ENCODE measurements at places on chromosomes 2 and 18. TPM values are rescaled to one million over a fixed set of nuclear protein-coding genes. Genes with fewer than 3 reads are reported as not detected.

CPS1 gene
- 1.7 TPM for total RNA-seq

CNTNAP5 gene
- total RNA-seq: not detected

CRYGC gene
- total RNA-seq: not detected

PIK3C3 gene
- 46.8 TPM for total RNA-seq

IL1R2 gene
- total RNA-seq: 35.6 TPM

Measured in activated CD4-positive, alpha-beta memory T cell treated with anti-CD3 and anti-CD28 coated beads for 36 hours (primary cell).